Astrocyte (in vitro differentiated cells and primary cell): ENCODE measurements at places on chromosomes 5 and 9. TPM values are rescaled to one million over a fixed set of nuclear protein-coding genes. Genes with fewer than 3 reads are reported as not detected.

DNA sequence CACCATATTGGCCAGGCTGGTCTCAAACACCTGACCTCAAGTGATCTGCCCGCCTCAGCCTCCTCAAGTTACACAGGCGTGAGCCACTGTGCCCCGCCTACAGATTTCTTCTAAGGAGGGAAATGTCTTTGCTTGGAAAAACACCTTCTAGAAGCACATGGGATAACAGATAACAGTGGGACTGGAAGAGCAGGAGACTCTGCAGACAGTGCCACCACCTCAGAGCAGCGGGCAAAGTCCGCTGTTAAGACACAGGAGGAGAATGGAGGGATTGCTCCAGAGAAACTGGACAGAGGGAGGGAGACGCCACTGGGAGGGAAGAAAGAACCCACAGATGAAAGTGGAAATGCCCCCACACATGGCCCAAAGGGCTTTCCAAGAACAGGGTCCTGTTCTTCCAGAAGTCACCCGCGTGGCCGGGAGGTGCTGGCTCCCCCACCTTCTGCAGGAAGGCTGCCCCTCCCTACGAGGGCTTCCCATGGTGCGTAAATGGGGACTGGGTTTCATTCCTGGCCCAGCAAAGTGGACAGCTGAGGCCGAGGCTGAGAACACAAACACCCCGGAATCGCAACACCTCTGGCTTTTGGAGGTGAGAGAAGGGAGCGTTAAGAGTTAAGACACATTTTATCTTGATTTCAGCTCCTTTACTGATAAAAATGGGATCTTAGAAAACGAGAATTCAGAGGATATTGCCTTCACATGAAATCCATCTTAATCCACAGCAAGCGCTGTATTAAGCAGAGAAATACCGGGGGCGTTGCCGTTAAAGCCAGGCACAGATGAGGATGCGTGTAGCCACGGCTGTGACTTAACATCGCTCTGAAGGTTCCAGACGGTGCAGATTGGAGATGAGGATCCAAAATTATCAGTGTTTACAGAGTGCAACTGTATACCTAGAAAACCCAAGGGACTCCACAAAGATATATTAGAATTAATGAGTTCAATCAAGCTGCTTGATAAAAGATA lies 11.2 kb downstream of the ADAMTS2 start:
- no peaks in the 10 kb centered on the region for H3K36me3 ChIP-seq
- H3K4me3 ChIP-seq, result no peak overlapping the region
- DNase-seq, result no peak
- H3K27me3 ChIP-seq, result no peaks in the 10 kb centered on the region

DNA sequence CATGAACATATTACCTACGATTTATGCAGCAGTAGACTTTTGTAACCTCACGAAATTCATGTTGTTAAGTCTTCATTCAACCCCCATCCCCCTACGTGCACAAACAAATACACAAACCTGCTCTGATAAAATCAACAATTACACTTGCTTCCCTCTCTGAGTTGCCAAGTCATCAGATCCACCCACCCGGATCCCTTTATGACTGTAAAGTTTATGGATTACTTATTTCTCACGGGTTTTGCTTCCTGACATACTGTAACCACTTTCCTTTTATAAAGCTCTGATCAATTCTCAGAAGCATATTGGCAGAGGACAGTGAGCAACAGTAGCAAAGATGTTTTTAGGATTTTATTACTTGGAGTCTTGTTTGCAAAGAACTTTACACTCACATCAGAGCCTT lies 70.5 kb downstream of the MLLT3 start:
- H3K27ac ChIP-seq, result no peak overlapping the region
- H3K27me3 ChIP-seq, result no peaks in the 10 kb centered on the region
- DNase-seq, result no peak

GRCh38 chr9:81861644-81862043 lies 66.6 kb upstream of the SPATA31D4 start:
- H3K36me3 ChIP-seq, result no peaks in the 10 kb centered on the region
- no peak overlapping the region for H3K27ac ChIP-seq
- no peaks in the 10 kb centered on the region for H3K27me3 ChIP-seq
- DNase-seq, result peak; percentile 88
- no peak overlapping the region for H3K4me3 ChIP-seq

DNA sequence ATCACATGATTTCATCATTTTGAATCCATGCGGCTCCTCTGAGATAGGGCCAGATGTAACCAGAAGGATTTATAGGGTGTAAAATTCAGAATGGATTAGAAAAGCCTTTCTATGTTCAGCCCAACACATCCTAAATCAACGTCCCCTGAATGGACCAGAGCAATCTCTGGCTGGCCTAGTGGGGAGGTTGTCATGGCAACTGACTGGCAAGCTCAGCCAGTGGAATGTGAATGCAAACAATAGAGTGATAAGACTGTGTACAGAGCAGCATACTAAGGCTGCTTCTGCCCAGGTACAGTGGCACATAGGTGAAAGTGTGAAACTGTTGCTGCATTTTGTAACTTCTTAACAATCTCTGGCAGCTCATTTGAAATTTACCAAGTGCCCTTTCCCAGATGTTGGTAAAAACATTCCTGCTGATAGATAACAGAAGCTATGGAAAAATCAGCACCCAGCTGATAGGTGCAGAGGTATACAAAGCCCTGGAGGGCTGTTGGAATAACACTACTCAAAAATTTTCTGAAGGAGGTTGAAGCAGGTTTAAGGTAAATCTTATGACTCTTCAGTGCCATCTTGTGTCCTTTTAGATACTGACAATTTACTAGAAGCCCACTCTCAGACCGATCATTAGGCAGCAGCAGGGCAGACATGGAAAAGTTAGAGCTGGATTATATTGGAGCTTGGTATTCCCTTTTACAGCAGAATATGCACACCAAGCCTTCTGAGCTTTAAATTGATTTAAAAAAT lies 267.2 kb downstream of the RAB3C start:
- no peak overlapping the region for H3K27ac ChIP-seq
- H3K4me1 ChIP-seq, result no peaks in the 10 kb centered on the region
- peaks cover 3% of the 10 kb centered on the region for H3K27me3 ChIP-seq
- peak; percentile 15 for DNase-seq

DNA sequence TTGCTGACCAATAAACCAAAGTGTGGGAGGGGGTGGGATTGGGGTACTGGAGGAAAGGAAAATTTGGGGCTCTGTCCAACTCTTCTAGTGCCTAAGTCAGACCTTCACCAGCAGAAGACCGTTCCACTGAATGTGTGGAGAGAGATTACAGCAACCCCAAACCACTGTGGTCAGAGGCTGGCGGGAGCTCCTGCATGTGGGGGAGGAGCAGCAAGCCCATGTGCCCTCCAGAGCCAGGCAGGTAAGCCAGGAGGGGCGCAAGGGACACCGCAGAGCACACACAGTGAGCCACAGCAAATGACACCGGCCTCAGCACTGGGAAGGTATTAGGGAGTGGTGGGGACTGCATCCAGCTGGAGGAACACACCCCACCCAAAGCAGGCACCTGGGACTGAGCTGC lies 62.9 kb downstream of the SMIM23 start:
- no peak overlapping the region for H3K27ac ChIP-seq
- DNase-seq, result no peak
- no peak overlapping the region for H3K4me3 ChIP-seq
- no peaks in the 10 kb centered on the region for H3K4me1 ChIP-seq
- H3K36me3 ChIP-seq, result no peaks in the 10 kb centered on the region

- peaks cover 57% of the 10 kb centered on the region for H3K4me1 ChIP-seq
- no peak overlapping the region for H3K4me3 ChIP-seq
- no peaks in the 10 kb centered on the region for H3K27me3 ChIP-seq
Measured at GRCh38 chr5:14270209-14270702, 127.1 kb downstream of the TRIO start.

DNA sequence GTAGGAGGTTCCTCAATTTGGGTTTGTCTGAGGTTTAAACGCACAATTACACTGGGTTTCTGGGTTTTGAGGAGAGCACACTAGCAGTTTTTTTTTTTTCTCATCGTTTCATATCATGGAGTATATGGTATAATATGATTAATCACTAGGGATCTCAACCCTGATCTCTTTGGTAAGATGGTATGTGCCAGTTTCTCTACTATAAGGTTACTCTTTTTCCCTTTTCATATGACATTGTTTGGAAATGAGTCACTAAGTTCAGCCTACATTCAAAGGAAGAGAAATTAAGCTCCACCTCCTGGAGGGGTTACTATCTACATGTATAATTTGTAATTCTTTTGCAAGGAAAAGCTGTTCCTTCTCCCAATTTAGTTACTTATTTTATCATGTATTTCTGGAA lies 35.2 kb downstream of the MTRR start:
- peaks cover 12% of the 10 kb centered on the region for H3K36me3 ChIP-seq
- no peaks in the 10 kb centered on the region for H3K4me1 ChIP-seq
- H3K4me3 ChIP-seq, result no peak overlapping the region
- no peaks in the 10 kb centered on the region for H3K27me3 ChIP-seq

DNA sequence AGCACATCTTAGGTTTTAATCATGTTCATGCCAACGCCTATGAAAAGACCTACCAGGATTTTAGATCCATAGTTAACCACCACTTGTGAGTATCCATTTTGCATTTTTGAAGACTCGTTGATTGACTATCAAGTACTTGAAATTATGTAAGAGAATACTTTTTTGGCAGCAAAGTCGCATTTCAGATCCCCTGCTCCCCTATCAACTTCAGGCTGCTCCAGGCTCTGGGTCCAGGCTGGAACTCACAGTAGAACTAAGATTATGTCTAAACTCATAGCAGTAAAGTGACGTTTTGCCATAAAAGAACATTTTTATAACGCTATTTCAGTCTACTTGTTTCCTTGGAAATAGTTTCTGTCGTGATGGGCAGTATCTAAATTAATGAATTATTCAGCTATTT lies 267.7 kb downstream of the FANCC start:
- peaks cover 10% of the 10 kb centered on the region for H3K36me3 ChIP-seq
- H3K27me3 ChIP-seq, result no peaks in the 10 kb centered on the region
- no peak for DNase-seq

DNA sequence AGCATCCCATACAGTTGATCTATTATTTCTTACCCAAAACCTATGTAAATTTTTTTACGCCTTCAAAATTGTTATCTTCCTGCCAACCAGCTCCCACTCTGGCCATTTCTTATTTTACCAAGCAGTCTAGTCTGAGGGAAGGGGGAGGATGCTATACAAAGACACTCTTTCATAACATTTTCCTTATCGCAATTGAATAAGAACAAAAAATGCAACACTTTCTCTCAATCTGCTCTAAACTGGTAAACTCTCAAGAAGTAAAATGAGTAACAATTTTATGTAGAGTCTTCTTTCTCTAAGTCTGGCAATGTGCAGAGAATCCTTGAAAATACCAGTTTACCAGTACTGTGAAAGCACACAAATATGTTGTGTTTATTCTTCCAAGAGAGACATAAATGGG lies 1216.3 kb downstream of the PTPRD start:
- no peaks in the 10 kb centered on the region for H3K27me3 ChIP-seq
- no peak overlapping the region for H3K4me3 ChIP-seq
- no peaks in the 10 kb centered on the region for H3K36me3 ChIP-seq
- H3K27ac ChIP-seq, result no peak overlapping the region
- H3K4me1 ChIP-seq, result no peaks in the 10 kb centered on the region

- H3K4me3 ChIP-seq, result no peak overlapping the region
- H3K4me1 ChIP-seq, result peaks cover 4% of the 10 kb centered on the region
- H3K27ac ChIP-seq, result no peak overlapping the region
- no peak for DNase-seq
- H3K36me3 ChIP-seq, result no peaks in the 10 kb centered on the region
Measured at GRCh38 chr5:120509053-120509452, 45.0 kb downstream of the PRR16 start.

- no peak overlapping the region for H3K4me3 ChIP-seq
- no peak for DNase-seq
- H3K27ac ChIP-seq, result no peak overlapping the region
- no peaks in the 10 kb centered on the region for H3K4me1 ChIP-seq
Measured at GRCh38 chr5:140996060-140996459, 29.8 kb downstream of the PCDHAC2 start.

- peaks cover 12% of the 10 kb centered on the region for H3K27me3 ChIP-seq
- DNase-seq, result no peak
- no peaks in the 10 kb centered on the region for H3K36me3 ChIP-seq
- H3K4me3 ChIP-seq, result no peak overlapping the region
- peaks cover 4% of the 10 kb centered on the region for H3K4me1 ChIP-seq
Measured at GRCh38 chr9:130542457-130543228, 36.7 kb upstream of the FUBP3 start.

Gene BTNL8
- total RNA-seq, result not detected in 2 replicates

Gene GHR
- total RNA-seq, result 1.9 and 2.3 TPM in 2 replicates

Gene NPR3
- 0.50 and 1.1 TPM in 2 replicates for total RNA-seq

Gene TMEM161B
- 10.8 and 11.5 TPM in 2 replicates for total RNA-seq

Gene GPX3
- total RNA-seq, result 12.2 and 15.6 TPM in 2 replicates
